ENCODE measurements at places on chromosomes 12 and 14.

DNA sequence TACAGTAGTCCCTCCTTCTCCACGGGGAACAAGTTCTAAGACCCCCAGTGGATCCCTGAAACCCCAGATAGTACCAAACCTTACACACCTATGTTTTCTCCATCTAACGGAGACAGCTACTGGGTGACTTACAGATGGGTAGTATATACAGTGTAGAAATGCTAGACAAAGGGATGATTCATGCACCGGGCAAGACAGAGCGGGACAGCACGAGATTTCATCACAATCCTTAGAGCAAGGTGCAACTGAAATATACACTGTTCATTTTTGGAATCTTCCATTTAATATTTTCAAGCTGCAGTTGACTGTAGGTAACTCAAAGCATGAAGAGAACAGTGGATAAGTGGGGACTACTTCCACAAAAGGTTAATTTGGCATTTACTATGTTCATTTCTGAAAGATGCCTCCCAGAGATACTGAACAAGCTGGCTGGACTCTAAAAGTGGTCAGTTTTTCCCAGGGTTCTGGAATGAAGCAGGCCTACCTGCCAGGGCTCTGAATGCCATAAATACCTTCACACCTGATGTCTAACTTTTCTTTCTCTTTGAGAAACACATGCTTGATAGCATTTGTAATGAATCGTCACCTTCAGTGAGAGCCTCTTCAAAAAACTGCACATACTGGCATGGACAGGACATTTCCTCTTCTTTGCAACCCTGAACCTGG is 127.7 kb upstream of the FOXN3 start:
- DNase-seq = no peak

DNA sequence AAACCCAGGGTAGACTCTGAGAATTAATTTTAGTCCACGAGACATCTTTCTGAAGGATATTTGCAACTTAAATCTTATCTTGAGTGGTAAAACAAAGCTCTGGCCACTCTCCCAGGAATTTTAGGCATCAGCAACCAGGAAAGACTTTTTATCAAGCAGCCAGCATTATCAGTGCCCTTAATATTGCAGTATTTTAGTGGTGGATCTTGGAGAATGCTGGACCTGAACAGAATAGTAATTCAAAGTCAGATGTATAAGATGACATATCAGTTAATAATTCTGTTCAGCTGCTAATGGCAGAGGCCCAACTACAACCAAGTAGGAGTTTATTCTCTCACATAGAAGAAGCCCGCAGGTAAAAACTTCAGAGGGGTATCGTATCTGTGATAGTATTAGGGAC is 59.0 kb upstream of the CRY1 start:
- DNase-seq = no peak

DNA sequence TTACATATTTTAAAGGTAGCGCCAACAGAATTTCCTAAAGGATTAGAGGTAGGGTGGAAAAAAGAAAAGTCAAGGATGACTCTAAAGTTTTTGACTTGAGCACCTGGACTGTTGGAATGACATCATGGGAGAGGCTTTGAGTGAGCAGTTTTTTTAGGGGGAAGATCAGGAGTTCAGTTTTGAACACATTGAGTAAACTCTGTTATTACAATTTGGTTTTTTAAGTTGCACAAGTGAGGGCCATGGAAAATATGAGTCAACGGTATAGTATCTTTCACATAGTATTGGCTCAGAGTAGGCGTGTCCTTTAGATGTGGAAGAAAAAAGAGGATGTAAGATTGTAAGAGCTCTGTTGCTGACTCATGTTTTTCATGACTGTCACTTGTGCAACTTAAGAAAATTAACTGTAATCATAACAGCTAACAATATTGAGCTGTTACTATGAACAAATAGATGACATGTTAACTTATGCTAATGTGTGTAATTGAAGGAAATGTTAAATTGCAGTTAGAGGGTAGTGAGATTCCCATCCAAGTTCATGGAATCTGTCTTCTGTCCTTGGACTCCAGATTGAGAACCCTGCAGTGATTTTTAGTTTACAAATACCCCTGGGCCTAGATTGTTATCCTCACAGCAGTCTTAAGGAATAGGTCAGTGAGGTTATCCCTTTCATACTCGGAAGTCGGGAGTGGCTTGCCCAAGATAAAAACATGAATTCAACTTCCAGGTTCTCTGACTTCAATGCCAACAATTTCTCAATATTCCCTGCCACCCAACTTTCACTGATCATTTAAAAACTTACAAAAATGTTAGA is 48.2 kb upstream of the ATP2B1 start:
- no peak for DNase-seq

GRCh38 chr12:115964626-115965025 is 312.9 kb downstream of the MED13L start:
- no peak for DNase-seq

- no peak for DNase-seq
Measured at GRCh38 chr12:114093520-114093919, 127.4 kb upstream of the RBM19 start.

DNA sequence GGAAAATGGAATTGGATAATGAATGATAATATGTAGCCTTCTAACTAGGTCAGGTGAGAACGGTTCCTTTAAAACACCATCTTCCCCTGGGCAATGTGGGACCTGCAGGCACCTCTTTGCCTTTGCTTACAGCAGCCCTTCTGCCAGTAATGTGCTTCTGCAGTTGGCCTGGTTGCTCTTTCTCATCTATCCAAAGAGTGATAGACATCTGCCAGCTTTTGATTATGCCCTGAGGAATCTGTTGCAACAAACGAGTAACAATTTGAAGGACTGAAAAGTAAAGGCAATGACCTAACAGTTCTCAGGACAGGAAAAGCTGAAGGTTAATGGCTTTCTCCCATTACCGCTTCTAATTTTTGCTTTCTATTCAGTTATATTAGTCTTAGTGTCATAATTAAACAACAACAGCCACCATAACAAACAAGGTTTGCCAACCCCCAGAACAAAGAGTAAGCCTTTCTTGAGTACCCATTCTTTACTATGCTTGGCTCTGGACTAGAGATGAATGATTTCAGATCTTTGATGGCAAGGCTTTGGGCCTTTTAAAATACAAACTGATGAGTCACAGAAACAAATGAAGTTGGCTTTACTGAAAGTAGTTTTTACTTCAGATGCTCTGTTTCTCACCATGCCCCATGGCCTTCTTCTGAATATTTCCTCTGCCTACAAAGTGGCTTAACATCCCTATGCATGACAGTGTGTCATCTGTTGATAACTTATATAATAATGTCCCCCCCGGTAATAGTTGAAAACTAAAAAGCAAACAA is 76.1 kb upstream of the KRR1 start:
- DNase-seq = no peak

GRCh38 chr12:53754633-53755264 is 3.0 kb upstream of the CISTR start:
- DNase-seq = no peak

All from NCI-H526 treated with DMSO at 0.1 percent for 48 hours (cell line).